ENCODE measurements at places on chromosomes 4 and X.

- no peak for DNase-seq
Measured at GRCh38 chr4:165678236-165678935, 194.7 kb upstream of the TLL1 start.

GRCh38 chr4:95209927-95210326 lies 338.8 kb downstream of the UNC5C start:
- no peak for DNase-seq

DNA sequence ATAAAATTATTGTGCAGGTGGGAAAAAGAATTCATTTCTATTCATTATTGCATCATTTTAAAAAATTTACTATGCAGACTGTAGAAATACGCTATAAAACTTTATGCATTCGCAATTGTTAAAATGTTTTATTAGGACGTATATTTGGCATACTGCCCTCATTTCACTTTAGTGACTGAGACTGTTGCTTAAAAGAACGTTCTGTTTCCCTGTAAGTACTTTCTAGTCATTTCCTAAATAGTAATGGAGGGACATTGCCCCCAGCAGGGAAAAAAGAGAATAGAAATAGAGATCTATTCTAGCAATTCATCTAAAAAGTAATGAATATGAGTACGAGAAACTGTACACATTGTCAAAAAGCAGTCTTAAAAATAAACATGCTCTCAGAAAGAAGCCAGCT lies 1295.8 kb upstream of the TENM3 start:
- no peak for DNase-seq

- no peak for DNase-seq
Measured at GRCh38 chr4:156537286-156537685, 434.3 kb downstream of the PDGFC start.

- no peak for DNase-seq
Measured at GRCh38 chr4:44438687-44439086, 9.9 kb downstream of the KCTD8 start.

- DNase-seq: no peak
Measured at GRCh38 chr4:137960371-137961050, 281.6 kb downstream of the SLC7A11 start.

GRCh38 chr4:53703267-53703655 lies 112.0 kb upstream of the LNX1 start:
- no peak for DNase-seq

DNA sequence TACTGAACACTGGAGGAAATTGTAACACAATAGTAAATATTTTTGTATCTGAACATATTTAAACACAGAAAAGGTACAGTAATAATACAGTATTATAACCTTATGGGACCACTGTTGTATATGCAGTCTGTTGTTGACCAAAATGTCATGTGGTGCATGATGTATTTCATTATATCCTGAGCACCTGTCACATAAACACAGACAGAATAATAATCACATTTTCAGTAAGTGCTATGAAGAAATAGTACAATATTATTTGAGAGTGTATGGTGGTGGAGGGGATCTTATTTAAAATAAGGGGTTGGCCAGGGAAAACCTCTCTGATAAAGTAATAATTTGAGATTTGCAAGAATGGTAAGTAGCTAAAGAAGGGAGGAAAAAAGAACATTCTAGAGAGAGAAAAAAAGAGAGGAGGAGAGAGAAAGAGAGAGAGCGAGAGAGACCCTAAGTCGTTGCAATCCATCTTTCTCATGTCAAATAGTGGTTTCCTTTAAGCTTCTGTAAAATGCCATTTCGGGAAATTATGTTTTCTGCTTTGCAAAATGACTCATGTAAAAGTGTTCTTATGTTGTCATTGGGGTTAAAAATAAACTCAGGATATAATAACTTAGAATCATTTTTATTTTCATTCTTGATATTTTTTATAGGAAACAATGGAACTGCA lies 19.3 kb upstream of the CLNK start:
- no peak for DNase-seq

DNA sequence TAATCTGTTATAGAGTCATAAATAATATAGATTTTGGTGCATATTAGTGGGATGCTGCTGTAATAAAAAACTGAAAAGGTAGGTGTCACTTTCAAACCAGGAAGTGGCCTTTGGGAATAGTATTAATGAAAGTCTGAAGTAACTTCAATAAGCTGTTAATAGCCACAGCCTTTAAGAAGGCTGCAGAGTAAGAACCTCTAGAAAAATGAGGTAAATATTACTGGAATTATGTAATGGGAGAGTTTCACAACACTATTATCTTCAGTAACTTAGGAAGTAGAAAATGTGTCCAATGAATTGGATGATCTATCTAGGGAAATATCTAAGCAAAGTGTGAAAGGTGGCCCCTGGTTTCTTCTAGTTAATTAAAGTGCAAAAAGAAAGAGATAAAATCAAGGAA lies 104.7 kb downstream of the NCAPG start:
- DNase-seq: no peak

DNA sequence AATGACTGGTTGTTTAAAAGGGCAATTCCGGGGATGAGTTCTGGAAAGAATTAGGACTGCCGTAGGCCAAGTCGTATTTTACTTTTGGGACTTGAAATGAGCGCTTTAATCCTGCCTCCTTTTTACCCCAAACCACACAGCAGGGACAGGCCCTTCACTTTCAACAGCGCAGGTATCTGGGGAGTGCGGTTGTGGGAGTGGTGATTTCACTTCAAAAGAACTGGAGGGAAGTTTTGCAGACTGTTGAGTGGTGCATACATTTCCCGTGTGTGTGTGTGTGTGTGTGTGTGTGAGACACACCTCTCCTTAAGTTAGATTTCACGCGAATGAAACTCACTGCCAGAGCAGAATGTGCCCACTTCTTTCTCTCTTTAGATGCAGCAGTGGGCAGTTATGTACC lies 2.8 kb downstream of the NHS start:
- DNase-seq: peak; percentile 40

- DNase-seq: no peak
Measured at GRCh38 chr4:103645991-103646390, 73.8 kb downstream of the TACR3 start.

DNA sequence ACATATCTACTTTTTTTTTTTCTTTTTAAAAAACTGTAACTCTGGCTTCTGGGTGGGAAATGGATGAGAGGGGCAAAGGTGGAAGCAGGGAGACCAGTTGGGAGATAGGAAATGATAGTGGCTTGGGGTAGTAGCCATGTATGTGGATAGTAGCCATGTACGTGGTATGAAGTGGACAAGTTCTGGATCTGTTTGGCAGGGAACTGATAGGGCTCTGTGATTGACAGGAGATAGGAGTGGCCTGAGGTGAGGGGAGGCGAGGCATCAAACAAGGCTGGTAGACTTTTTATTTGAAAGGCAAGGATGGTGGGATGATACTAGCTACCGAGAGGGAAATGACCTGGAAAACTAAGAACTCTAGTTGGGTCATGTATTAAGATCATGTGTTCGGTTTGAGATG lies 117.8 kb downstream of the AFF1 start:
- DNase-seq: no peak

- no peak for DNase-seq
Measured at GRCh38 chr4:93346840-93347239, 481.7 kb upstream of the ATOH1 start.

- no peak for DNase-seq
Measured at GRCh38 chr4:85732124-85732523, 257.2 kb downstream of the ARHGAP24 start.

- no peak for DNase-seq
Measured at GRCh38 chr4:95549246-95550114, 707 bp upstream of the UNC5C start.

GRCh38 chrX:32183066-32183465 lies 1028.3 kb downstream of the DMD start:
- no peak for DNase-seq

- no peak for DNase-seq
Measured at GRCh38 chr4:157992948-157993839, 179.6 kb downstream of the GASK1B start.

- no peak for DNase-seq
Measured at GRCh38 chrX:140586951-140587350, 82.1 kb upstream of the SOX3 start.

- DNase-seq: no peak
Measured at GRCh38 chr4:34950926-34951325, 1293.4 kb downstream of the ARAP2 start.

DNA sequence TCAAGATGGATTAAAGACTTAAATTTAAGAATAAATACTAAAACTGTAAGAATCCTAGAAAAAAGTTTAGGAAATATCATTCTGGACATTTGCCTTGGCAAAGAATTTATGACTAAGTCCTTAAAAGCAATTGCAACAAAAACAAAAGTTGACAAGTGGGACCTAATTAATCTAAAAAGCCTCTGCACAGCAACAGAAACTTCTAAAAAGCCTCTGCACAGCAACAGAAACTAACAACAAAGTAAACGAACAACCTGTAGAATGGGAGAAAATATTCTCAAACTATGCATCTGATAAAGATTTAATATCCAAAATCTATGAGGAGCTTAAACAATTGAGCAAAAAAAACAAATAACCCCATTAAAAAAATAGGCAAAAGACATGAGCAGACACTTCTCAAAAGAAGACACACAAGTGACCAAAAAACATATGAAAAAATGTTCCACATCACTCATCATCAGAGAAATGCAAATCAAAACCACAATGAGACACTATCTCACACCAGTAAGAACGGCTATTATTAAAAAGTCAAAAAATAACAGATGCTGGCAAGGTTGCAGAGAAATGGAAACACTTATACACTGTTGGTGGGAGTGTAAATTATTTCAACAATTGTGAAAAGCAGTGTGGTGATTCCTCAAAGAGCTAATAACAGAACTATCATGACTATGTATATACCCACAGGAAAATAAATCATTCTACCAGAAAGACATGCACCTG lies 5.5 kb upstream of the OPRPN start:
- no peak for DNase-seq

- no peak for DNase-seq
Measured at GRCh38 chrX:136778916-136779315, 1.8 kb downstream of the ARHGEF6 start.

DNA sequence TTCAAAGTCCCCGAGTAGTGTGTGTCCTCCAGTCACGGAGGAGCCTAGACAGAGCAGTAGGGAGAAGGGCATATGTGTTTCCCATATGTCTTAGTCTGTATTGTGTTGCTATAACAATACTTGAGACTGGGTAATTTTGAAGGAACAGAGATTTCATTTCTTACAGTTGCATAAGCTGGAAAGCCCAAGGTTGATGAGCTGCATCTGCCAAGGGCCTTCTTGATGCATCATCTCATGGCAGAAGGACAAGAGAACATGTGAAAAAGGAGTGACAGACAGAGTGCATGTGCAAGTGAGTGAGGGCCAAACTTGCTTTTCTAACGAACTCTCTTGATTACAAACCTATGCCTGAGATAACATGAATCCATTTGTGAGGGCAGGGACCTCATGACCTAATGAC lies 243.4 kb downstream of the ARHGAP10 start:
- no peak for DNase-seq

DNA sequence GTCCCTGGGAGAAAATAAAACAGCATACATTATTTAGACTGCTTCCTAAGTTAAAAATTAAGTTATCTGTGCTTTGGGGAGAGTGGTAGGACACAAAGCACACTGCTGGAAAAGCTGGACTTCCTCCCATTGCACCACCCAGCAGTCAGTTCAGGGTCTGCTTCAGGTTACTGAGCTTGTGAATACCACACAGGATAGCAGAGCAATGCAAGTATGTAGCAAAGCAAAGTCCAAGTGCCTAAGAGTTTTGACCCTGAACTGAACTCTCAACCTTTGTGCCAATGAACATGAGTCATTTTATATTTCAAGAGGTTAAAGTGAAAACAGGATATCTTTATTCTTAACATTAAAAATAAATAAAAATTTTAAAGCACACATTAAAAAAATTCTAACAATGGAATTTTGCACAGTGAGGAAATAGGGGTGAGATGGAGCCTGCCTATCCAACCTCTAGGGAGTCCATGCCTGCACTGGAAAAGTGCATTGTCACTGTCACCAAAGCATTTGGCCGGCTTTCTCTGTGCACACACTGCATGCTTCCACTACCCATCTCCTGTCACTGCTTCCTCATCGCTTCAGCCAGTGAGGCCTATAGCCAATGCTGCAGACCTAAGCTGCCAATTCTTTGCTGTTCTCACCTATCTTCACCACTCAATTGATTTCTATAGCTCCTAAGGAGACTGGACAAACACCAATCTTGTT lies 50.9 kb downstream of the ABCG2 start:
- no peak for DNase-seq

GRCh38 chrX:136271300-136271699 lies 20.1 kb upstream of the MAP7D3 start:
- DNase-seq: no peak

- DNase-seq: no peak
Measured at GRCh38 chr4:38193236-38193863, 233.2 kb downstream of the PTTG2 start.

GRCh38 chr4:146522869-146523205 lies 1.1 kb upstream of the SLC10A7 start:
- no peak for DNase-seq

DNA sequence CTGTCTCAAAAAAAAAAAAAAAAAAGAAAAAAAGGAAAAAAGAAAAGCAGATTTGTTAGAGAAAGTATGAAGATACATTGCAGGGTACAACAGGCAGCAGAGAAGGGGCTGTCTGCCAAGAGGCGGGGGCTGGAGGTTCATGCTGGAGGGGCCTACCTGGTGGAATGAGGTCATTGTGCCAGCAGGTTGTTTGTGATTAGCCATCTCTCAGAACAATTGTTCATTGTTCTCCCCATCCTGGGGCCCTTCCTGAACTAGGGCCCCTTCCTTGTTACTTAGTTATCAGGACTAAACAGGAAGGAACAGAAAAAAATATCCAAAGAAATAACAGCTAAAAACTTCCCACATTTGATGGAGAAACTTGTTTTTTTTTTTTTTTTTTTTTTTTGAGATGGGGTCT lies 14.0 kb upstream of the GPKOW start:
- DNase-seq: no peak

- no peak for DNase-seq
Measured at GRCh38 chrX:130695931-130696330, 207.1 kb downstream of the ENOX2 start.

GRCh38 chr4:55468724-55469123 lies 73.0 kb downstream of the TMEM165 start:
- no peak for DNase-seq

DNA sequence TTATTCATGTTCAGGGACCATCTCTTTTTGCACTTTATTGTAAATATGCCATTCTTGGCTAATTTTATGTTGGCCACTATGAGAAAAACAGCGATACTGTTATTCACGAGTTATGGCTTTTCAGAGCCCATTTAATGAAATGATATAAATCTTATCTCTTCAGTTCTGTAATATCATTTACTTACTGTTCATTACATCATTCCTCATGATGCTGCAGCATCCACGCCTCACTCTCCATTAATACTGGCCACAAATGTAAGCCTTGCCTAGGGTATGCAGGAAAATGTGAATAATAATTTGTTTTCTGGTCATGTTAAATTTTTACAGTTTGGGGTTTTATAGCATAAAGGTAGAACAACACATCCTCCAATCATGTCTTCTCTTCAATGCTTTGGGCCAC lies 639.6 kb downstream of the SMARCA1 start:
- DNase-seq: no peak

- DNase-seq: peak; percentile 66
Measured at GRCh38 chrX:123859409-123859845, 426 bp upstream of the XIAP start.

- no peak for DNase-seq
Measured at GRCh38 chr4:17138847-17139246, 240.4 kb upstream of the LDB2 start.

Measured in stimulated activated CD4-positive, alpha-beta T cell treated with anti-CD3 and anti-CD28 coated beads, Interleukin-2, amount 100 ng/mL, for 24 hours (primary cell).